ENCODE measurements at places on chromosomes 5 and 9.

- DNase-seq: no peak
Observed at GRCh38 chr9:99119976-99120655, 15.2 kb downstream of the TGFBR1 start.

GRCh38 chr9:134433101-134433500, 106.8 kb downstream of the RXRA start:
- no peak for DNase-seq

GRCh38 chr5:56003679-56004078, 8.9 kb upstream of the IL6ST start:
- DNase-seq: peak; percentile 30

DNA sequence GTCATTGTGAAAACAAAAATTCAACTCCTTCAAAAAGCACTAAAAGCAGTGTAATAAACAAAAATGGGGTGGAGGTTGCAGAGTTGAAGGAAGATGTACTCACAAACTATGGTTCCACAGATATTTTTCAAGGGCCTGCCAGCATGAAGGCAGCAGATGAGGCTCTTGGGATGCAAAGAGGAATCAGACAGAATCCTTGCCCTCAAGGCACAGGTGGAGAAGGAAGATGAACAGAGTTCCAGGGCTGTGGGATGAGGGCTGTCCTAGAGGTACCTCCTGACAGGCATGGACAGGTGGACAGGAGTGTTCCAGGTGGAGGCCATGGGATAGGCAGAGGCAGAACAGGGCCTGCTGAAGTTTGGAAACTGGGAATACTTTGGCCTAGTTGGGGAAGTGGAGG, 140.5 kb upstream of the ANKH start:
- no peak for DNase-seq

DNA sequence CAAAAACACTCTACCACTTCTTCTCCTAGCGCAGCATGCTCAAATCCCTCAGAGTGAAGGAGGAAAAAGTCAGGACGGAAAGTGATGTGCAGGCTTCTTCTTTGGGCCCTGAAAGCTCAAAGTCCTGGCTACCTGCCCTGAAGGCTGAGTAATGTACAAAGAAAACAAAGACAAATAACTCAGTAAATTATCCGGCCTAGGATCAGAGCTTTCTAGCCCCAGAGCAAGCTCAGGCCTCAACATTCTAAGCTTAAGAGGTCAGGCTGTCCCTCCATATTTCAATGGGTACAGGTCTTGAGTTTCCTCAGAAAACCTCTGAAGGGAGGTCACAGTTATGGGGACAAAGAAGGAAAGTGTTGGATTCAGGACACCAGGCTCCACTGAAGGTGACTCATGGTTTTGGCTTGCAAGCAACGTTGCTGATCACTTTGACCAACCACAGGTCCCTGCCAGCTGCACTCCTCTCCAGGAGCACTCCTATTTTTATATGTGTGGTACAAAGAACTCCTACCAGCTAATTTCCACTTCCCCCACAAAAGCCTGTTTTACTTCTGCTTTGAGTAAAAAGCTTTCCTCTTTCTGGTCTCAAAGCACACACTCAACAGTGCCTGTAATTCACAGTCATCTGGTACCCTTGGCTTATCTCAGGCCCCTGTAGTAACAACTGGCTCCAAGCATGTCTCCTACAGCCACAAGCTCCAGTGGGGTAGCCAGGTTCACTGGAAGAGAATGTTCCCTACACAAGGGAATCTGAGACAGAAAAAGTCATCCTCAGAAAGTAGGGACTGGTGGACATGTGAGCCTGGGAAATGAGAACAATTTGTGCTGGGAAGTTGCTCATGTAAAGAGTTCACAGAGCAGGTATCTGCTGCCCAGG, 115.7 kb downstream of the UGCG start:
- peak; percentile 92 for DNase-seq

DNA sequence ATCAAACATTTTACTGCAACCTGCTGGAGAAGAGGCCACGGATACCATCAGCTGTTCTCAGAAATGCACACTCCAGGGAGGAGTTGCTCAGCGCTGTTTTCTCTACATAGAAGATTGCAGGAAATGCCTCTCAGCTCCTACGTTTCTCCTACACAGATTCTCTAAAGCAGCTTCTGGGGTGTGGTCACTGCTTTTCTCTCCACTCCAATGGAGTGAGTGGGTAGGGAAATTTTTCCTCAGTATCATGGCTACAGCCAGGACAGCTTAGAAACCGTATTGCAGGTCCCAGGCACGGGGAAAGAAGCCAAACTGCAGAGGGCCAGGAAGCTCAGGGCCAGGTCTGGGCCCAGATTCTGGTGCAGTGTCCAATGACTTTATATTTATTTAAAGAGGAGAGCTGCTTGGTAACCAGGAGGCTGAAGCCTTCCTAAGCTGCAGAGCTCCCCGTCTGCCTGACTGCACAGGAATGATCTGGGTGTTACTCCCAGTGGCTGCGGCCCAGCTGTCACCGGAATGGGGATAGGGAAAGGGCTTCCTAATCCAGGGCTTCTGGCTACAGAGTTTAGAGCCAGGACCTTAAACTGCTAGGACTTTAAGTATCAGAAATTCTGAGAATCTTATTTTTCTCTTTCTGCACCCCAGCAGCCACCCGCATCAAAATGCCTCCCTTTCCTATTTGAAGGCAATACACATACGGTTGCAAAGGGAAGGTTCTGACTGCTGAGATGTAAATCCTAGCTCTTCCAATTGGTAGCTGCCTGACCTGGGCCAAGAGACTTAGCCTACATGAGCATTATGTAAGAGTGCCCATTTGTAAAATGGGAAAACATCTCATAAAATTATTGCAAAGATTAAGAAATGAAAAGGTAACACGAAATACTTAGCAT, 1.4 kb upstream of the SPTAN1 start:
- peak; percentile 43 for DNase-seq

- peak; percentile 80 for DNase-seq
Observed at GRCh38 chr9:104863180-104863883, 64.6 kb downstream of the ABCA1 start.
